Thoracic aorta (tissue), 2 donors: ENCODE measurements at places on chromosomes 1 and 21.

DNA sequence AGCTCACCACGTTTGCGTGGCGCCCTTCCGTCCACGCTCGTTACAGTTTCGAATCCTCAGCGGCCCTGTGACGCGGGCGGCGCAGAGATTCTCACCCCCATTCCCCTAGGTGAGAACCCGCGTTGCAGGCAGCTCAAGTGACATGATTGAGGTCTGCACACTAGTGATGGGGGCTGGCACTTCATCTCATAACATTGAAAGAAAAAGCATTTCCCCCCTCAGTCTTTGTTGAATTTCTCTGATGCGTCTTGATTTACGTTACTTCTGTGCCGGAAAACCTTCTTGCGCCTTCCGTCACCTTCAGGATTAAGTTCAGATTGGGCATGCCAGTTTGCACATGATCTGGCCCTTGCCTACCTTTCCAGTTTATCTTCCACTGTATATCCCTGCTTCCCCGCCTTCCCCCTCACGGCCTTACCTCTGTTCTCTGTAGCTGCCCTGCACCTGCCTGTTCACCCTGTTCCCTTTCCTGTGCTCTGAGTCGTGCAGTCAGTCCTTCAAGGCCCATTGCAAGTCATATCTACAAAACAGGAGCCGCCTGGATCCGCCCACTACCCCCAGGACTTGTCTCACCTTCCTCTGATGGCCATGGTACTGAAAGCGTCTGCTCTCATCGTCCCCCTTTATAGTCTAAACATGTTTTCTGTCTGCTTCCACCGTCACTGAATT lies 1.1 kb downstream of the CTPS1 start:
- H3K36me3 ChIP-seq = no peaks in the 10 kb centered on the region
- no peak for DNase-seq
- H3K4me1 ChIP-seq = peaks cover 33% of the 10 kb centered on the region
- peak overlapping the region; percentile 93 for H3K27ac ChIP-seq
- no peaks in the 10 kb centered on the region for H3K27me3 ChIP-seq

DNA sequence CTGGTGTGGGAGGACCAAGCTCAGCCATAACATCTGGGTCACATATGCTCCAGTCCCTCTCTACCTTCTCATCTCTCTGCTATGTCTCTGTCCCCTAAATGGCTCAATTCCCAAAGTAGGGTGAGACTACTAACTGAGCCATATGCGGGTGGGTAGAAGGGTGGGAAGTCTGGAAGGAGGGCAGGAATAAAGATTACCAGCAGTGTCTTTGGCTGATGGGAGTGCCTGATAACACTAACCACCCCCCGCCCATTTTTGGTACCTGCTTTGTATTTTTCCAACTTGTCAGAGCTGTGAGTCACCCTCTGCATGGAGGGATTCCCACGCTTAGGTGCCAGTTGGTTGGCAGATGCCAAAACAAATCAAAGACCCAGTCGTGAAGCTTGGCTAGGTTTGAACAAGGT lies 14.9 kb upstream of the SSBP3 start:
- no peak overlapping the region for H3K27ac ChIP-seq
- no peaks in the 10 kb centered on the region for H3K36me3 ChIP-seq
- no peaks in the 10 kb centered on the region for H3K4me1 ChIP-seq
- DNase-seq = no peak
- H3K4me3 ChIP-seq = no peak overlapping the region
- H3K27me3 ChIP-seq = no peaks in the 10 kb centered on the region

DNA sequence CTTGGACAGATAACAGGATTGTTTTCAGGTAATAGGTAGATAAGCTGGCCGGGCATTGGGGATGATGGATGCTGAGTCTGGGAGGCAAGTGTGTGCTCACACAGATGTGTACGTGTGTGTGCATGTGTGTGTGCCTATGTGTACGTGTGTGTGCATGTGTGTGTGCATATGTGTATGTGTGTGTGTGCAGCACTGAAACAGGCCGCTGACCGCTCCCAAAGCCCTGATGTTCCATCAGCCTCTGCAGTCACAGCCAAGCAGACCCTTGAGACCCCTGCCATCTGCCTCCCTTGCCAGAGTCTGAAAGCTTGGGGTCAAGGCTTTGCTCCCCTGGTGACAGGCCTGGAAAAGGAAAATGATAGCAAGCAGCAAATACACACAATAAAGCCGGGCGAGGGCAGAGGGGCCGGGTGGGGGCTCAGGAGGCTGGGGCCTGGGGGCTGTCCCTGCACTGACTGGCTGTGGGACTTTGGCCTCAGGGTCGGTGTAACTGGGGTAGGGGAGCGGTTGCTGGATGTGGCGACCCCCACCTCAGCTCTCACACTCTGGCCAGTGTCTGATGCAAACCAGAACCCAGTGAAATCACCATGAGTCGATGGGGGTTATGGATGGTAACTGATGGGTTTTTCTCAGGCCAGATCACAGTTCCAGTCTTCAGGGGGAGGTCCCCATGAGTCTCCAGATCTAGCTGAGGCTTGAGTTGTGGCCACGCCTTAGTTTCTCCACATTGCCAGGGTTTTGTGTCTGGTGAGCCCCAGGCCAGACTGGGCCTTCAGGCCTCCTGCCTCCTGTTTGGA lies 9.2 kb upstream of the TNFRSF8 start:
- peaks cover 5% of the 10 kb centered on the region for H3K4me1 ChIP-seq
- H3K27me3 ChIP-seq = no peaks in the 10 kb centered on the region
- DNase-seq = no peak

DNA sequence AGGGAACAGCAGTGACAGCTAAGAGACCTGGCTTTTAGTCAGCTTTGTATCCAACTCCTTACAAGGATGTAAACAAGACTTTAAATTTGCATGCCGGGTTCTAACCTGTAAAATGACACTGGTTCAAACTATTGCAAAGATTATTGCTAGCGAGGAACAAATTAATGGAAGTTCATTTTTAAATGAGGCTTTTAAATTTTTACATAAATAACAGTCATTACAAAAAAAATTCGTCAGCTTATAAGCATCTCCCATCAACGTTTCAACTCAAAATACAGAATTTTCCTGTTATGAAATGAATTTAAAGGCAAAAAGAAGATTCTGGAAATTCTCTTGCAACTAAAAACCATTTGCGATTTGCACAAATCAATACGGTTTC lies 668 bp downstream of the KIF14 start:
- H3K4me1 ChIP-seq = no peaks in the 10 kb centered on the region
- DNase-seq = no peak
- no peaks in the 10 kb centered on the region for H3K27me3 ChIP-seq

DNA sequence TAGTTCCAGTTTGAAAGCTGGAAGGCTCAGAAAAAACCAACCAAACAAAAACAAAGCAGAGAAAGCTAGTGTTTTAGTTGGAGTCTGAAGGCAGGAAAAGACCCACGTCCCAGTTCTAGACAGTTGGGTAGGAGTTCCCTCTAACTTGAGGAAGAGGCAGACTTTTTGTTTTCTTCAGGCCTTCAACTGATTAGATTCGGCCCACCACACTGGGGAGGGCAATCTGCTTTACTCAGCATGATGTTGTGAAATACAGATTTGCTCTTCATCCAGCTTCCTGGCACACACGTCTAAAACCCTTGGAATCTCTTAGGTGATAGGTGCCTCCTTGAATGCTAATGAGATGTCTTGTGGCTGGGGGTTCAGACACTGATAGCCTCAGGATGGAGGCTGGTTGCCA lies 49.1 kb upstream of the CSF3R start:
- H3K4me1 ChIP-seq = no peaks in the 10 kb centered on the region
- H3K27ac ChIP-seq = no peak overlapping the region
- H3K36me3 ChIP-seq = no peaks in the 10 kb centered on the region
- H3K4me3 ChIP-seq = no peak overlapping the region
- no peaks in the 10 kb centered on the region for H3K27me3 ChIP-seq

- H3K36me3 ChIP-seq = no peaks in the 10 kb centered on the region
- no peak overlapping the region for H3K27ac ChIP-seq
- no peaks in the 10 kb centered on the region for H3K27me3 ChIP-seq
- H3K4me1 ChIP-seq = no peaks in the 10 kb centered on the region
- no peak for DNase-seq
These were observed 133.5 kb downstream of the C1orf21 start for GRCh38 chr1:184520336-184520735.

- peaks cover 5% of the 10 kb centered on the region for H3K4me1 ChIP-seq
- no peaks in the 10 kb centered on the region for H3K27me3 ChIP-seq
- peak; percentile 33 for DNase-seq
- peak overlapping the region; percentile 73 for H3K4me3 ChIP-seq
- H3K36me3 ChIP-seq = no peaks in the 10 kb centered on the region
These were observed 6.6 kb upstream of the RNU1-2 start for GRCh38 chr1:16888860-16889816.

GRCh38 chr1:109517337-109517736 lies 7.8 kb upstream of the AMIGO1 start:
- H3K27ac ChIP-seq = no peak overlapping the region
- H3K36me3 ChIP-seq = no peaks in the 10 kb centered on the region
- H3K4me1 ChIP-seq = no peaks in the 10 kb centered on the region

DNA sequence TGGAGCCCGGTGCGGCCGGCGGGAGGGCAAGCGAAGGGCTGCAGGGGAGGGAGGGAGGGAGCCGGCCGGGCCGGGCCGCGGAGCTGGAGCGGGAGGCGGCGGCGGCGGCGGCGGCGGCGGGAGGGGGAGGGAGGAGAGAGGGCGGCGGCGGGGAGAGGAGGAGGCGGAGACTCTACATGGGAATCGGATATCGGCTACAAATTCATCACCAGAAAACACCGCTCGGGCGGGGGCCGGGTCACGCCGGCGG lies at the start of gene AKT3:
Gene AKT3, minus strand, starts transcription at position 42 of the 250 bp plus-strand sequence. CDS start 7,073 bp downstream, outside the sequence.
- peak; percentile 40 for DNase-seq
- H3K4me1 ChIP-seq = peaks cover 30% of the 10 kb centered on the region
- H3K4me3 ChIP-seq = peak within 1 kb of the TSS; percentile 94
- no peaks in the 10 kb centered on the region for H3K36me3 ChIP-seq
